Activated CD4-positive, alpha-beta T cell treated with anti-CD3 and anti-CD28 coated beads, Interleukin-2, amount 50 U/mL, for 48 hours (primary cell): ENCODE measurements at places on chromosomes 3 and 15.

DNA sequence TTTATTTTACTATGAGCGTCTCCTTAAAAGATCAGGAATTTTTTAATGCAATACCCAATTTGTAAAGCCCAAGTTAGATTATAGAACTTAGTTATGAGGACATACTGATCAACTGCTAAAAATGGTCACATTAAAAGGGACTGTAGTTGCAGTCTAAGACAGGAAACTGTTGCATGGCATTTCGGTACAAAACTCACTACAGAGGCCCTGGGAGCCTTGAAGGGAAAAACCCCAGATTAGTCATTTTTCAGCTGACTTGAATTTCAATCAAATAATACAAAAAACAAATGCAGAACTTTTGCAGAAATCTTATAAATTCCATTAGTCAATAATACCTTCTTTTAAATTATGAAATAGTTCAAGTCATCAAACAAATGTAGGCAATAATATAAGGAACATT, 6.9 kb upstream of the PTX3 start:
- DNase-seq, result no peak

GRCh38 chr3:51378726-51379125, 6.4 kb upstream of the MANF start:
- no peak for DNase-seq

DNA sequence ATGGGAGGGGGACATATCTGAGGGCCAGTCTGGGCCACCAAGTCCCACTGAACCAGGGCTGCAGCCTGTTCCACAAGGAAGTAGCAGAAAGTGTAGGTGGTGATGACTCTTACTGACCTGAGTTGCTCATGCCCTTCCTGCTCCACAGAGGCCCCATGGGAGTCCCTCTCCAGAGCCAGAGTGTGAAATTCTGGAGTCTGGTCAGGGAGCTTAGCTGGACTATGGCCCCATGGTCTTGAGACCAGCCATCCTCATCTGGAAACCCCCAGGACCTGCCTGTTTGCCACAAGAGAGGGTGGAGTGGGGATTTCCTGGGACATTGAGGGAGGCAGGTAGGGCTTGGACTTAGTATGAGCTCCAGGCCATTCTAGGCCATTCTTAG, 3.0 kb downstream of the SPINT1 start:
- no peak for DNase-seq

- DNase-seq, result no peak
These were observed 23.8 kb upstream of the PSMD6 start for GRCh38 chr3:64046996-64047594.
